Gastrocnemius medialis (tissue), 4 donors: ENCODE measurements at places on chromosomes 11 and 22. TPM values are rescaled to one million over a fixed set of nuclear protein-coding genes. Genes with fewer than 3 reads are reported as not detected.
A peak's percentile ranks its signal among the peaks of the same experiment; 100 is the strongest.

PRODH gene
- 18.9 TPM for total RNA-seq

DNA sequence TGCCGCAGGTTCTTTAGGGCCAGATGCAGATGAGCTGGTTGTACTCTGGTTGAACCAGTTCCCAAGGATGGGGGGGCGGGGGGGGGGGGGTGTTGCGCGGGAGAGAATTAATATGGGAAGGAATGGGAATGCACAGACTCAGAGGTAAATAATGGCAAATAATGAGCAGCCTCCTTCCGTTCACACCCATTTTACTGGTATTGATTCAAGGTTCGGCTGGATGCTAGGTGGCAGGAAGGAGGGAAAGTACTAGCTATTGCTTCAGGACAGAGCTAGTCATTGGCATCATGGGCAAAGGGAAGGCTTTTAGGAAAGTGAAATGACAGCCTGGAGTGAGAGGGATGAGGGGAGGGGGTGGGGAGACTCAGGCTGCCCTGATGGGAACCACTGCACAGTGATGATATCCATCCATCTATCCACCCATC lies at the start of gene VSTM5:
Gene VSTM5 (minus strand): TSS at position 25 of the 425 bp plus-strand sequence. CDS start 116 bp downstream, outside the sequence.
- no peak for DNase-seq

- no peak for DNase-seq
These were observed 34.7 kb downstream of the CHRDL2 start for GRCh38 chr11:74696500-74696899.

DNA sequence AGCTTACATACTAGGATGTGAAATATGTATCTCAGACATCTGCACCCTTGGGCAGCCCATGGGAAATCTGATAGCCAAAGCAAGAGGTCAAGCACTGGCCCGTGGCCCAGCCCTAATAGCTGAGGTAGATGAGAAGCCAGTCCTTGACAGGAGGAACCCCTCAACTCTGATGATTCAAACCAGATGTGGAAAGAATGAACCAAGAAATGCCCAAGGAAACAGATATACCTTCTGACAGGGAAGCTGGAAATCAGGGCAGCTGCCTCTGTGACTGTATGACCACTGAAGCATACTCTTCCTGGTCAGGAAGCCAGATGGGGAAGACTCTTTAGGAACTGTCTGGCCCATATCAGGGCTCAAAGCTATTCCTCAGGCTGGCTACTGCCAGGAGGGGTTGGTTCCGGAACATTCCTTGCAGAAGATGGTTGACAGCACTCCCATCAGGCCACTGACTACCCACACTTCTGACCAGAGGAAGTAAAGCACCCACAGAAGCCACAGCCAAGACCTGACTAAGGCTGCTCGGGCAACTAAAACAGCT lies 124.2 kb downstream of the SWAP70 start:
- DNase-seq: peak; percentile 54
